ENCODE measurements at places on chromosomes 1 and 21.

DNA sequence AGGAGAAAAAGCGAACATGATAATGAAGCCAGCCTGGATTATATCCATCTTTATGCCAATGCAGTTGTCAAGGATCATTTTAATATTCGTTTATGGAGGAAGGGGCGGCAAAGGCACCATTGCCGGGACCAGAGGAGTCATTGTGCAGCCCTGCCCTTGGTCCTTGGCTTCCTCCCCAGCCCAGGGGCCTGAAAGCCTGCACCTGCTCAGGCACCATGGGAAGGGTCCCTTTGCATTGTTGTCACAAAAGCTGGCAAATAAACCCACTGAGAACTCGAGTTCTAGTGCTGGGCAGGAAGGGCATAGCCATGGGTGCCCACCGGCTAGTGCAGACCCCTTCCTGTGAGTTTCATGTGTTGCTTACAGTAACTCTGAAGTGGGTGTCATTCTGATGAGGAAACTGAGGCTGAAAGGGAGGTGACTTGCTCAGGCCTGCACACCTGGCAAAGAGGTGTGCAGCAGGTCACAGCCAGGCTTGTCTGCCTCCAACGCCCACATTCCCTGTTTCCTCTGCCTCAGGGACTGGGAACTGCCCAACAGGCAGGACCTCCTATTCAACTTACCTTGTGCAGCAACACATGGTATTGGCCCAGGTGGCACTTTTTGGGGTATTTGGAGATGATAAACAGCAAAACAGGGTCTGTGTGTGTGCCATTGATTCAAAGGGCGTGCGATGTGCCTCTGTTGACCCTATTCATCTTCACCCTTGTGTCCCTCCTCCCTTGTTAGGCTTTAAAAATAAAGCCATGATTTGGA, 84.6 kb downstream of the MAN1C1 start:
- DNase-seq, result no peak

DNA sequence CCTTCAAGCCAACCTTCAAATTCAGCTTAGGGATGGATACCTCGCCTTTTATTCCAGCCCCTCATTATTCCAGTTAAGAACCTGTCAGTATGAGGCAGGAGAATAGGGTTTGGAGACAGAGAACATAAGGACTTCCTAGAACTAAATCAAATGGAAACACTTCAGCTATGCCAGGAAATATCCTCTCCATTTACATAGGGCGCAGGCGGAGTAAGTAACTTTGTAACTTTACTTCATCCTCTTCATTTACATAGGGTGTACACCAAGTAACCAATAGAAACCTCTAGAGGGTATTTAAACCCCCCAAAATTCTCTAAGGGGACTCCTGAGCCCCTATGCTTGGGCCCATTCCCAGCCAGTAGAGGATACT, 75.4 kb upstream of the ATF3 start:
- no peak for DNase-seq

GRCh38 chr1:204326771-204327300, 32.9 kb downstream of the PLEKHA6 start:
- no peak for DNase-seq

DNA sequence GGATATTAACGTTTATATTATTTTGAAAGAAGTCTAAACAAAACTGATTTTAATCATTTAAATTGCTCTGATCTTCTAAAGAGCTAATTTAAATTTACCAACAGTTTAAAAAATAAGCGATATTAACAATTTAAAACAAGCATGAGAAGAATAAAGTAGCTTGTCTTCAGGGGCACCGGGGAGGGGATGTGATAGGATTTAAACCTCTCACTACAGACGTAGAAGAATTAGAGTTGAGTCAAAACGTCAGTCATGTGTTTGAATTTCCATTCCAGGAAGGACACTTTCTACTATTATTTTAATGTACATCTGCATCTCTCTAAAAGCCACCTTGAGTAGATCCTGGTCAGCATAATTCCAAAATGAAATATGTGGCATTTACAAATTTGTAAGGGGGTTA, 58.2 kb upstream of the TPTE start:
- DNase-seq, result no peak

DNA sequence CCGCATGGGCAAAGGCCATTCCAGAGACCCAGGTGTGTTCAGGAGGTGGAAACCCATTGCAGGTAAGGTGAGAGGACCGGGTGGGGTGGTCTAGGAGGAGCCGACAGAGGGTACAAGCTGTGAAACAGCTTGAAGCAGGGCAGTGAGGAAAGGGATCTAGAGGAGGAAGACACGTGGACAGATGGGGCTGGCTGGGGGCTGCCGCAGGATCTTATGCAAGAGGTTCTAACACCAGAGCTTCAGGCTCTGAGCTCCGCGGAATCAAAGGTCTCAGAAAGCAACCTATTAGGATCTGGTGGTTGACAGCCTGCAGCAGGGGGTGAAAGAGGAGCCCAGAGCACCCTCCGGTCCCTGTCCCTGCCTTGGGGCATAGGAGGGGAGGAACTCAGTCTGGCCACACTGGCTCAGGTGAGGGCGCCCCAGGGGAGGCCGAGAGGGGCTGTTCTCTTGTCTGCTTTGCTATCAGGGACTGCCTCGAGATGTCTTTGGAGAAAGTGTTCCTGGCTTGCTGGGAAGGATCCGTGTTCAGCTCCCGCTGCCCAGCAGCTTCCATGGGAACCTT, 1.9 kb downstream of the TFF1 start:
- no peak for DNase-seq

- DNase-seq, result no peak
These were observed 57.0 kb downstream of the PTGER3 start for GRCh38 chr1:70990469-70991253.

DNA sequence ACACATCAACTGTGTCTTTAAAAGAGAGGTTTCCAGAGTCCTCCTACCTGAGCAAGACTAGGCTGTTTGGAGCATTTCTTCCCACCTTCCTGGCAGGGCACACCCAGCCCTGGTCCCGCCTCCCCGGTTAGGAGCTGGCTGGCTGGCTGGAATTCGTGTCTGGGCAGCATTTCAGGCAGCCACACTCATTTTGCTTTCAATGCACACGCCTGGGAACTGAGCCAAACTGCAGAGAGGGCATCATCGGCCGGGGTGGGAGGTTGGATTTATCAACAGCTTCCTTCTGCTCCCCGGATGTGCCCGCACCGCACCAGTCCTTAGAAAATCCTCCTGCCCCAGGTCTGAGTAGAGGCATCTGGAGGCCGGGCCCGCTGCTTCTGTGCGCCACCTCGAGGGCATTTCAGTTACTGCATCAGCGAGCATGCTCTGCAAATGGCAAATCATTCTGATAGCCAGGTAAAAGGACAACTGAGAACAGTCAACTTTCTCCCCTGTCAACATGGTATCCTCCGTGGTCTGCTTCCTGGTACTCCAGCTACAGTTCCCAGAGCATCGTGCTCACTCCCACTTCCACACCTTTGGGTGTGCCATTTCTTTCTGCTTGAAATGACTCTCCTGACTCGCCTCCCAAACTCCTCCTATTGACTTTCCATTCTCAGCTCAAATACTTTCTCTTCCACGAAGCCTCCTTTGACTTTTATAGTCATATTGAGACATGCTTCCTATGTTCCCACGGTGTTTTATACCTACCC, 20.6 kb downstream of the TCEA3 start:
- DNase-seq, result peak; percentile 95

GRCh38 chr1:40315239-40315794, 1.8 kb downstream of the COL9A2 start:
- peak; percentile 83 for DNase-seq

DNA sequence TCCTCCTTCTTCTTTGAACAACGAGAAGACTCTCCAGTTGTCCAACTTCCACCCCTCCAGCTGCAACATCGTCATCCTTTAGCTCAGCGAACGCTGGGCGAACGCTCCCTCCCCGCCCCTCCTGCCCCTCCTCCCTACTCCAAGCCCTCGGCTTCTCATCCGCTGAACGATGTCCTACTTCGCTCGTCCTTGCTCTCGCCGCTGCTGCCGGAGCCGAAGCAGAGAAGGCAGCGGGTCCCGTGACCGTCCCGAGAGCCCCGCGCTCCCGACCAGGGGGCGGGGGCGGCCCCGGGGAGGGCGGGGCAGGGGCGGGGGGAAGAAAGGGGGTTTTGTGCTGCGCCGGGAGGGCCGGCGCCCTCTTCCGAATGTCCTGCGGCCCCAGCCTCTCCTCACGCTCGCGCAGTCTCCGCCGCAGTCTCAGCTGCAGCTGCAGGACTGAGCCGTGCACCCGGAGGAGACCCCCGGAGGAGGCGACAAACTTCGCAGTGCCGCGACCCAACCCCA, at the start of gene BCAN:
Gene BCAN, plus strand, starts transcription at position 357 of the 504 bp plus-strand sequence. CDS start 3,938 bp downstream, outside the sequence.
- no peak for DNase-seq

DNA sequence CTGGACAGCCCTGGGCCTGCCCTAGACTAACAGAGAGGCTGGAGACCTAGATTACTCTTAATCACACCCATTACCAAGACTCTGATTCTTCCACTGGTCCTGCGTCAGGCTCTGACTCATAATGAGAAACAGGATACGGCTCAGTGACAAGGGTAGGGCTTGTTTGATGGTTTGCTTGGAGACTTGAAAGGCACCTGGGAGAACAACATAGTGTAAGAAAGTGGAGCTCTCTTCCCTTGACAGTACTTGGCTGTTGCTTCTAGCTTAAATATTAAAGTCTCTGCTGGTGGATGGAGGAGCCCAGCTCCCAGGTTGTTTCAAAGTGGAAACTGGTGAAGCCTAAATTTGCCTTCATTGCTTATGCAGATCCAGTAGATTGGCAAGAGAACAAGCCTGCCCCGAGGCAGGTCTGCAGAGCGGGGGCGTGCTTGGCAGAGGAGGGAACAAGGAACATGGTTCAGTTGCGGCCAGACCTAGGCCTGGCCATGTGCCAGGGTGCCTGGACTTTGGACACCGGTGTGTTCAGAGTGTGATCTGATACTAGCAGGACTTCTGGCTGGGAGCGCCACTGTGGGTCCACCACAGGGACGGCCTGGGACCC, 480.6 kb downstream of the CAMTA1 start:
- peak; percentile 72 for DNase-seq

GRCh38 chr1:100506217-100506616, 31.7 kb upstream of the GPR88 start:
- DNase-seq, result peak; percentile 57

- DNase-seq, result peak; percentile 41
These were observed 12.3 kb downstream of the SLC44A3 start for GRCh38 chr1:94832446-94832845.

- DNase-seq, result no peak
These were observed at the start of gene LAPTM5 for GRCh38 chr1:30757352-30758120. Gene LAPTM5, minus strand, starts transcription at chr1:30757774. Its CDS starts 29 bp downstream, at chr1:30757745.

- no peak for DNase-seq
These were observed 34.5 kb downstream of the MAN1A2 start for GRCh38 chr1:117401761-117402160.
